ENCODE measurements at places on chromosomes 3 and 15.

DNA sequence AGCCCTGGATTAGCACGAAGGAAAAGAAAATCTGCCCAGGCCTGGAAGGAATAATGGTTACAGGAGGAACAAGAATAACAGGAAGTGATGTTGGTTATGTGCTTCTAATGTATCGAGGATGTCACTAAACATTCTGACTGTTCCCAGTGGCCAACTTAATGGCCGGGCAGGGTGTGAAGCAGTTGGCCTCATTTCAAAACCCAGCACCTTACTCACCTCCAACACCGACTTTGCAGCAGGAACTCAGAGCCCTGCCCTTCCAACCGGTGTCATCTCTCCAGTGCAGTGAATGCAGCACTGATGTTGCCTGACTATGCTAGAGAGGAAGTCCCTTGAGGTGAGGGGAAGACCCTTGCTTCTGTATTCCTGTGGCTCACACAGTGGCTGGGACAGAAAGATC lies 162.4 kb upstream of the LRTM1 start:
- no peak for DNase-seq

DNA sequence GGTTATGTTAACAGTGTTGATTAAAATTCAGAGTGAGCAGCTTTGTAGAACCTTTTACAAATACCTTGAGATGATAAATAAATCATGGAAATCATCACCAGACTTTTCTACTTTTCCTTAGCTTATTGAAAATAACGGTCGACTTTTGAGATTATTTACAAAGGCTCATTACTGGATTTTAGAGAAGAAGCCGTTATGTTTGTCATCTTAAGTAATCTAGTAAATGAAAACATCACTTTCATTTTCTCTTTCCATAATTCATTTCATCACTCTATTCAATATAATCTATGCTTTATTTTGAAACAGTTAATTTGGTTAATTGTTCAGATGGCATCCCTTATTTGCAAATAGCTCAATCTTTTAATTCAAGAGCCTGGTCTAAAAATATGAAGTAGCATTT lies 3.6 kb downstream of the PLCL2 start:
- DNase-seq: no peak

DNA sequence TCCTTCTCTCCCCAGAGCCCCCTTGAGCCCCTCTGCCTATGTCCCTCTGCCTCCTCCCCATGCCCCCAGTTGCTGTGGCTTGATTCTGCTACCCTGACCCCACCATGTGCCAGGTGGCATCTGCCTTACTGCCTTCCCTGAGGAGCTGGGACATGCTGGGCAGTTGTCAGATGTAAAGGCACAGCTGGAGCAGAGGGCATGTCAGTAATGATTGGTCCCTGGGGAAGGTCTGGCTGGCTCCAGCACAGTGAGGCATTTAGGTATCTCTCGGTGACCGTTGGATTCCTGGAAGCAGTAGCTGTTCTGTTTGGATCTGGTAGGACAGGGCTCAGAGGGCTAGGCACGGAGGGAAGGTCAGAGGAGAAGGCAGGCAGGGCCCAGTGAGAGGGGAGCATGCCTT lies 3.5 kb upstream of the PPCDC start:
- no peak for DNase-seq

- DNase-seq: no peak
These were observed 45.7 kb downstream of the PDHB start for GRCh38 chr3:58387650-58388546.

DNA sequence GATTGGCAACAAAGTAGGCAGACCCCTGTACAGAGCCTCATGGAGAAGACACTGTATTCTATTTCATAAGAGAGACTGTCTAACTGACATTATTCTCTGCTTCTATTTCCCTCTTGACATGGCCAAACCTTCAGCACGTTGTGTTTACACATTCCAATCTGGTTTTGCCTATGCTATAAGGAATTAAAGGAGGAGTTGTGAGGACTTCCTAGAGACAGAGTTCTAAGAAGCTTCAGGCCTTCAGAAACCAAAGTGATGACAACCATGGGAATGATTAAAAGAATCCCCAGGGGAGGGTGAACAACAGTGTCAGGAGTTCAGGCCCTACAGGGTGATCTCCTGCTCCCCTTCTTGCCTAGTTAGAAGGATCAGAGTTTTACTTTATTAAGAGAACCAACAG lies 44.9 kb upstream of the CAPN7 start:
- DNase-seq: no peak

DNA sequence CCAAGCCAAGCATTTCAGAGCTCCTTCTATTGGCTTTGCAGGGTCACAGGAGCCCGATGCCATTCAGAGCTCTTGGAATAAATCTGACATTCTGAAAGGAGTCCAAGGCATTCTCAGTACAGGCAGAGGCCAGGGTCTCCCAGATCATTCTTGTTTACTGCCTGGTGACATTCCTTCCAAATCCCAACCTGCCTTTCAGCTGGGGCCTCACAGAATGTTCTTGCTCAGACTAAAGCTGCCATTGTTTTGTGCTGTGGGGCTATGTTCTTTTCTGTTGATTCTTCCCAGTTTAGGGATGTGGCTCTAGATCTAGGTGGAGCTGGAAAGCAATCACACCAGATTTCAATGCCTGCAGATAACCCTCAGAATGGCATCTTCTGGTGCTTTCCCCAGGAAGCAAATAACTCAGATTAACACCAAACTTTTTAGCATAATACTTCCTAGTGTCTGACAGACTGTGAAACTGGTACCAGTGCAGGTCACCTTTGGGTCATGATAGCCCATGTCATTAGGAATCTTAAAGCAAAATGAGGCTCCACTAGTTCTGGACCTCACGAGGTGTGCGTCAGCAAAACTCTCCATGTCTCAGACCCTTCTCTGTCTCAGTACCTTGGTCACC lies 166.9 kb downstream of the CHST2 start:
- no peak for DNase-seq

- no peak for DNase-seq
These were observed 572.2 kb downstream of the MECOM start for GRCh38 chr3:169091196-169091823.
